ENCODE measurements at places on chromosomes 2 and 18.

DNA sequence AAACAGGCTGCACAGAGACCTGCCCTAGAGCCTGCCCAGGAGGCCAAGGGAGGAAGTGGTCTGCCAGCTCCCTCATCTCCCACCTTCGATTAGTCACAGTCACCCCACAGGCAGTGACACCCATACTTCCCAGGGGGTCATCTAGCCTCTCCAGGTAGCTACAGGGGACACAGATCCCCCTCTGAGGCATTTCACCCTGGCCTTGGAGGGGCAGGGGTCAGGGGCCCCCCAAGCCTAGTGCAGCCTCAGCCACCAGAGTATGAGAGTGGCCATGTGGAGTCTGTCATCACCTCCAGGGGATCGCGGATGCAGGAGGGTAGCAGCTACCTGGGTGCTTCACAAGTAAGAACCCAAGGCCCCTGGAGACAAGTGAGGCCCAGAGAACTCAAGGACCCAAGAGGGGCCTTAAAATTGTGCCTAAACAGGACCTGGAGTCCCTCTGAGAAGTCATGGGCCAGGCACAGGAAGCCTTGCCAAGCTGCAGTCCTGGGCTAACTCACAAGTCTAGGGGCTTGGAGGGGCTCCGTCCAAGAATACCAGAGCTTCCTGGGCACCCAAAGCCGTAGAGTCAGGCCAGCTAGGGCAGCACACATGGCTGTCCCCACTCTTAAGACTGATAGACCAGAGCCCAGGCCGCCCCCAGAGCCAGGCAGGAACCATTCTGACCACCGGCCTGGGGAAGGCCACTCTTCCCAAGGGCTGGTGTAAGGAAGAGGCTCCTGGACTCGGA is 354.3 kb upstream of the ID2 start:
- no peak for DNase-seq

GRCh38 chr2:55932843-55933242 is 9.3 kb upstream of the EFEMP1 start:
- DNase-seq: no peak

DNA sequence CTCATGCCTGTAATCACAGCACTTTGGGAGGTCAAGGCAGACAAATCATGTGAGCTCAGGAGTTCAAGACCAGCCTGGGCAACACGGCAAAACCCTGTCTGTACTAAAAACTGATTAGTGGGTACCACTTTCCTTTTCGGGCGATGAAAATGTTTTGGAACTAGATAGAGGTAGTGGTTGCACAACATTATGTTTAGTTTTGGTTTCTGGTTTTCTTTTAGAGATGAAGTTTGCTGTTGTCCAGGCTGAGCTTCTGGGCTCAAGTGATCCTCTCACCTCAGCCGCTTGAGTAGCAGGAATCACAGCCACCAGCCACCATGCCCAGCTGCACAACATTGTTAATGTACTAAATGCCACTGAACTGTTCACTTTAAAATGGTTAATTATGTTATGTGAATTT is 27.6 kb downstream of the AAK1 start:
- DNase-seq: no peak

DNA sequence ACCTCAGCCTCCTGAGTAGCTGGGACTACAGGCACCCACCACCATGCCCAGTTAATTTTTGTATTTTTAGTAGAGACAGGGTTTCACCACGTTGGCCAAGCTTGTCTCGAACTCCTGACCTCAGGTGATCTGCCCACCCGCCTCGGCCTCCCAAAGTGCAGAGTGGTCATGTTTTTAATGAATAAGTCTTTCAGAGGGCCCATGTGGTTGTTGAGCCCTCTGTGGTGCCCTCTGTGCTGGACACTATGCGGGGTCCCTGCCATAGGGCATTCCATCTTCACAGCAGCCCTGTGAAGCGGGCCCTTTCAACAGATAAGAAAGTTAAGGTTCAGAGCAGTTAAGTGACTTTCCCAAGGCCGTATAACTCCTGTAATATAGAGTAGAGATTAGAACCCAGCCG is 25.9 kb downstream of the MYO7B start:
- no peak for DNase-seq

GRCh38 chr2:198706476-198707082 is 751.2 kb downstream of the SATB2 start:
- DNase-seq: no peak

GRCh38 chr18:60911504-60911903 is 421.7 kb upstream of the CDH20 start:
- no peak for DNase-seq

GRCh38 chr18:56060967-56061541 is 473.1 kb upstream of the TCF4 start:
- no peak for DNase-seq

- DNase-seq: no peak
Observed at GRCh38 chr2:157345647-157346389, 20.2 kb upstream of the ERMN start.

DNA sequence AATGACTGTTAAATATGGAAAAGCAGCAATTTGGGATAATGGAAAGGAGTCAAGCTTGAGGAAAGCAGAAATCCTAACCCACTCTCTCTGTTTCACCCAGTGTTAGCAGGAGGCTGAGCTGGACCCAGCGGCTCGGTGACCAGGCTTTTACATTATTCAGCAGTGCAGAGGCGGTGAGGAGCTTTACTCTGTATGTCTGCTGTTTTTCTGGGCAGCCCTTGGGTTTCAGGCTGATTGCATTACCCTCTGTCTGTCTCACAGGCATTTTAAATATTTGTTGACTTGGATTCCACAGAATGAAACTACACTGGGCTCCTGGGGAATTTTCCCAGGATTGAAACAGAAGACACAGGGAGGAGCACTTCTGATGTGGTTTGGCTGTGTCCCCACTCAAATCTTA is 368.0 kb downstream of the GALR1 start:
- no peak for DNase-seq

- no peak for DNase-seq
Observed at GRCh38 chr2:56309626-56310170, 125.9 kb downstream of the CCDC85A start.

- DNase-seq: no peak
Observed at GRCh38 chr2:230711224-230711623, 1.4 kb upstream of the CAB39 start.

DNA sequence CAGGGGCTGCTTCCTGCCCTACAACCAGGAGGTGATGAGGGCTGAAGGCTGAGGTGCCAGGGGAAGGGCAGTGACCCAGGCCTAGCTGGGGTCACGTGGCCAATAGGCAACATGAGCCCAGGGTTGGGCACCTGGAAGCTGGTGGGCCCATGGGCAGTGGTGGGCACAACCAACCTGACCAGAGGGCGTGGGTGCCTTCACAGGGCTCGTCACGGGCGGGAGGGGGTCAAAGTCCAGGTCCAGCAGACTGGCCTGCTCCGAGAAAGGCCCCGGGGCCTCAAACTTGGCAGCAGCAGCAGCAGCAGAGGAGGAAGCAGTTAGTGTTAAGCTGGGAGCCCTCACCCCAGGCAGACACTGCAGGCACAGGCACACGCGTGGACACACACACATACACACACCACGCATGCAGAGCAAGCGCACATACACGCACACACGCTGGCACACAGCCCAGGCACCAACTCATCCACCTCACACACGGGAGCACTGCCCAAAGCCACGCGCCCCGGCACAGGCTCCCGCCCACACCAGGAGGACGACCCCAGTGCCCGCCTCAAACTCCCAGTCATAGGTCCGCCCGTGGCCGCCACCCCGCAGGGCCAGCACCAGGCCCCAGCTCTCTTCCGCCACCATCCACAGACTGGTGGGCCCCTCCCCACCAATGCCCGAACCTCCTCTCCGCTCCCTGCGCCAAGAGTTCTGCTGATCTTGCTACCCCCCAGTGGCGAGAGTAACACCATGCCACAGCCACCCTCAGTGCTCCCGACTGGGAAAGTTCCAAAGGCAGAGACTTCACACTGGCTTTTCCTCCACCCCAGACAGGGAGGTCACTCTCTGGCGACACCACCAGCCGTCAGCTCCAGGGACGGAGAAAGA is 53.0 kb downstream of the BIN1 start:
- DNase-seq: no peak

- DNase-seq: no peak
Observed at GRCh38 chr18:79043288-79043687, 25.9 kb upstream of the ATP9B start.

DNA sequence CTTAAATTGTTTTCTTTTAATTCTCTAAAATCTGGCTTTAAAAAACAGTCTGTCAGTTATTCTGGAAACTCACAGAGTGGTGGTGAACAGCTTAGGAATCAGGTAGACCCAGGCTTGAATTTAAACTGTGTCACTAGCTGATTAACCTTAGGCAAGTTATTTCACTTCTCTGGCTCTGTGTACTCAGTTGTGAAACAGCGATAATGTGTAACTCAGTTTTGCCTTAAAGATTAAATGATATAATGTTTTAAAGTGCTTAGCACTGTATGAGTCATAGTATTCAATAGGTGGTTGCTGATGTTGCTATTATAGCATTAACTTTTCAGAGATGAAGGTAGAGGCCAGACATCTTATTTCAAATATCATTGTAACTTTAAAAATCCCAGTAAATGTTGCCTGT is 40.7 kb downstream of the PKP4 start:
- peak; percentile 72 for DNase-seq

- peak; percentile 49 for DNase-seq
Observed at GRCh38 chr2:230347659-230348305, 20.8 kb downstream of the SP140L start.

GRCh38 chr2:25445464-25445863 is 103.7 kb upstream of the DNMT3A start:
- no peak for DNase-seq

GRCh38 chr2:214772443-214773015 is 37.0 kb downstream of the BARD1 start:
- no peak for DNase-seq

DNA sequence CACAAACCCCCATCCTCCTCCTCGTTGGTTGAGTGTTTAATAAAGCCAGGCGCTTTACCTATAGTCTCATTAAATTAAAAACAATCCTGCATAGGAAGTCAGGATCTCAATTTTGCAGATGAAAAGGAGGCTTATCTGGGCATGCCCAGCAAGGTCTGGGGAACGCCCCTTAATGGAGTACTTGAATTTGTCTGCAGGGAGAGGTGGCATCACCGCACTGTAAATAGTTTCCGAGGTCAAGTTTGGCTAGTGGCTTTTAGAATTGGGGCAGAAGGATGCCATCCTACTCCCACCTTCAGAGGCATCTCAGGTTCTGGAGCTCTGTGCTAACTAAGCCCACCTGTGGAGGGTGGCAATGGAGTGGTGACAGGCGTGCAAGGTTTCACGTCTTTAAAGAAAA is 149.2 kb downstream of the TGIF1 start:
- no peak for DNase-seq

- DNase-seq: no peak
Observed at GRCh38 chr18:38923540-38923939, 1357.9 kb upstream of the CELF4 start.

DNA sequence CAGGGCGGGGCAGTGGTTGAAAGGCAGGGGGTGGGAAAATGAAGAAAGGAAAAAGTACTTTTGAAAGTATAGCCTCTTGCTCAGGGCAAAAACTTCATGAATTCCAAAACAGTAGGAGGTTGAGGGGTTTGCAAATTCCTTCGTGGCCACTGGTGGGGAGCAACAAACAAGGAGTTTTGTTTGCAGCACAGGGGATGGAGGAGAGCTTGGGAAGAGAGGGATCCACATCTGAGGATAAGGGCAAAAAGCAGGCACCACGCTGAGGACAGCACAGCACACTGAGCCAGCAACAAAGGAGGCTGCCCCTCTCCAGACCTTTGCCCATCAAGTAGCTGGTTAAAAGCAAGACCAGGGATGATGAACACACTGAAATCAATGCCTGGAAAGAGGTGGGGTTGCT is 148.9 kb downstream of the TCF4 start:
- DNase-seq: no peak

DNA sequence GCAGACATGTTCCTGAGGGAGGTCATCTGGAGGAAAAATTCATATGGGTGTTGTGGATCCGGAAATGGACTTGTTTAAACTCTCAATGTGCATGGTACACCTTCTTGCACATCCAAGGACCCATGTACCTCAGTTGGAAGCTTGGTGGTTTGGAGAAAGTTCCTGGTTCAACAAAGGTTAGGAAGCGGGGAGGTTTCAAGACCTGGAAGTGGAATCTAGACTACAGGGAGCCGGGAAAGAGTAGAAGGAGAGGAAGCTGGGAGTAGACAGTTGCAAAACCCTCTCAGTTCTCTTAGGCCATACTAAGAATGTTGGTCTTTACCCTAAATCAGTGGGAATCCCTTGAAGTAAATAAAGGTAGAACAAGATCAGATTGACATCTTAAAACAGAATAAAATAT is 209.8 kb upstream of the SPOPL start:
- DNase-seq: peak; percentile 6

DNA sequence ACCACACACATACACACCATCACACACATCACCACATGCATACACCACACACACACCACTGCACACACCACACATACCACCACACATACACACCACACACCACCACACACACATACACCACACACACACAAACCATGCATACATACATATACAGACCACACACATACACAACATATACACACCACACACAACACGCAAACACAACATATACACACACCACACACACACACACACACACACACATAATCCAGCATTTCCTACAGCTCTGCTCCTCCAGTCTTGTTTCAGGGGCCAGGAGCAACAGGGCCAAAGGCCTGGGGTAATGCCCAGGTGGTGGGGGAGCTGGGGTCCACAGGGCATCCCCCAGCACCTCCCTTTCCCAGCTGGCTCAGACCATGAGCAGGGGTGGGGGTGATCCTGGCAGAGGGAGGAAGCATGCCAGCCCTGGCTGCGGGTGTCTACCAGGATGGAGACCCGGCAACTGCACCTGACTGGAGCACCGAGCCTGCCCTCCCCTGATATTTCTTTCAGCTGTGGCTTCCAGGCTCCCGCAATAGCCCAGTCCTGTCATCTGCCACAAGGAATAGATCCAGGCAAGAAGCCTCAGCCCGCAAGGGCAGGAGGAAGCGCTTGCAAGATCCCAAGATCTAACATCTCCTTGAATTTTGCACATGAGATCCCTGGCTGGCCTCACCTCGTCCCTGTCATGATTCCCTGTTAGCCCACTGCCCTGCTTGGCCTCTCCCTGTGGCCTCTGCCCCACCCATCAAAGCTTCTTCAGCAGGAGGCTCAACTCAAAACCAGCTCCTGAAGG is 196.9 kb downstream of the TNS1 start:
- DNase-seq: no peak

DNA sequence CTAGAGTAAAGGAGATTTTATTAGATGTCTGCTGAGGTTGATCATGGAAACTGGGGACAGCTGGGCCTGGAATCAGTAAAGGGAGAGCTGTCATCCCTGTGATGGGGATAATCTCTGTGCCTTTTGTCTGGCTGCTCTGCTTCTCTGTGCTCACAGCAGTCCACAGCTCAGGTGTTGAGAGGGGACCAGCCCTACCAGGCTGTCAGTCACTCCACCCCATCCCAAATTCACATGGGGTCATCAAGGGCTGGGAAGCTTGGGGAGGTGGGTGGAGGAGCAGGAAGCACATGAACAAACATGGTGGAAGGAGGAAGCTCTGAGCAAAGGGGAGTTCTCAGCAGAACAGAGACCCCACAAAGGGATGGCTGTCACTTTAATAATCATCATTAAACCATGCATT is 13.7 kb upstream of the LRRFIP1 start:
- DNase-seq: no peak

DNA sequence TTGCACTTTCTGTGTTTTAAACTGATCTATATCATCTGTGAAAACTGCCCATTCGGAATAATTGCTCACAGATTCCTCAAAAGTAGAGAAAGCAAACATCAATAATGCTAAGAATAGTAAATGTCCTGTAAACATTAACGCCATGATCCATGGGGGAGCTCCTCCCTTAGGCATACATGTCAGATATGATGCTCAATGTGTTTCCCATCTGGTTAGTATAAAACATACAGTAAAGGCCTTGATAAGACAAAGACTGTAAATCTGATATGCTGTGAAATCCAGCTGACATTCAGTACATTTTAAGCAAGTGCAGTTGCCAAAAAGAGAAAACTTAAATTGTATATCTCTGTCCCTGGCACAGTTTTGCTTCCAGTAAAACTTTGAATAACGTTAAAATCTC is 2.1 kb downstream of the DSEL start:
- DNase-seq: no peak

Measured in iris pigment epithelial cell (primary cell).